ENCODE measurements at places on chromosomes 2 and 18.

DNA sequence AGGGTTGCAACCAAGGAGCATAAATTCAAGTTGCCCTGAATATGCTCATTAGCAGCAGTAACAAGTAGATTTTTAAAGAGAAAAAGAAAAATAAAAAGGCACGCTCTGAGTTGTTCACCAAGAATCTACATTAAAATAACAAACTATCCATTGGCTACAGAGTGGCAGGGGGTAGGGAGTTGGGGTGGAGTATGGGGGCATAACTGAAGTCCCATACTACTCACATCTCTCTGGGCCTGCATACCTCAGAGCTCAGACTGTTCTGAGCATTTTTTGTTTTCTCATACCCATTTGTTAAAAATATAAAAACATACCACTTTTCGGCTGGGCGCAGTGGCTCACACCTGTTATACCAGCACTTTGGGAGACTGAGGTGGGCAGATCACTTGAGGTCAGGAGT lies 31.4 kb downstream of the ORC4 start:
- no peak for DNase-seq

- no peak for DNase-seq
These were observed 1.3 kb downstream of the AMMECR1L start for GRCh38 chr2:127884436-127884835.

GRCh38 chr18:30775629-30776028 lies 266.9 kb downstream of the DSC3 start:
- DNase-seq = no peak

DNA sequence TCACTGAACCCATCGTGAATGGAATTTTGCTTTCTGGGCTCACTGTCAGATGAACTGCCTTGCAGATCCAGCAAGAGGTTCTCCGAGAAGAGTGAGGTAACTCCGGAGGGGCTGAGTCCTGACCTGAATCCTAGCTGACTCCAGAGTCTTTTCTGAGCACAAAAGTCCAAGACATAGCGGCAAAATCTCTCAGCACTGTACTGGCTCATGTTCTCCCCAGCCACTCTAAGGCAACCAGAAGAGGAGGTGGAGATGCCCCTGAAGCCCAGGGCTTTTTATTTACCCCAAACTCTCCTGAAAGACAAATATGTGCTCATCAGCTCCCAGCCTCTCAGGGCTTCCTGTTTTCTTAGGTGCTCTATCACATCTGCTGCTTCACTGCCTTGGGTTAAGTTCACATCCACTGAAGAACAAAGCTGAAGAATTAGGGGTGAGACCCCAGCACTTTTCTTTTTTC lies 221.8 kb downstream of the MREG start:
- no peak for DNase-seq

DNA sequence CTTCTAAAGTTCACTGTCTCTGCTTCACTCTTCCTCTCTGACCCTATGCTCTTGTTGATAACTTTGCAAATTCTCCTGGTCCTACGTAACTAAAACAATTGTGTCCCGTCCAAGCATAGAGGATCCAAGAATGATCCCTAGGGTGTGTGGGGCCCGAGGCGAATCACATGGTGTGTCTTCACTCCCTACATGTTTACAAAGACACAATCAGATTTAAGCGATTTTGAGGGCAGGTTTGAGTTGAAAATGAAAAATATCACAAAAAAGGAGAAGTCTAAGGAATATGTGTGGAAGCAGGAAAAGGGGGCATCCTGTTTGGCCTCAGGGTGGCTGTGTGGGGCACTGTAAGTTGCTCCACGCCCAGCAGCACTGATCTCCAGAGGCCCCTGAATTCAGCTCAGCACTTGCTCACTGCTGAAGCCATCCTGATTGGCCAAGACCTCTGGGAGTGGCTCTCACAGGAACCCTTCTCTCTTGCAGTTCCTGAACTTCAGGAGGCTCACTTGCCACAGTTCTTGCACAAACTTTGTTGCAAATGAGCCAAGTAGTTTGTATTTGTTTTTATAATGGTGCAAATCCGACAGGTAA lies 363.6 kb downstream of the ZNF521 start:
- DNase-seq = no peak

GRCh38 chr2:190847504-190848081 lies 33.0 kb upstream of the GLS start:
- DNase-seq = no peak

DNA sequence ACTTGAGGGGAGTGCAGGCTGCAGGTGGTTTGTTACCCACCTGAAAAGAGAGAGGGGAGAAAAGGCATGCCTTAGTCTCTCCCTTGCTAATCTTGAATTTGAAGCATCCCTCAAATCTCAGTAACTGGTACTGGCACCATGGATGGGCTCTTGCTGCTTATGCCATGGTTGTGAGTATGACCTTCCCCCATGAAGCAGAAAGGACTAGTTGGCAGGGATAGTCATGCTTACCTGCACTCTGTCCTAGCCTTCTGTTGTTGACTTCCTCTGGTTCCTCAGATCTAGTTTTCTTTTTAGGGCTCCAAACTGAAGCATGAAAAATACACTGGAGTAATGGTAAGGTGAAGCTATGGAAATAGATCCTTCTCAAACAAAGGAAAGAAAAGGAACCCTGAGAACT lies 191.2 kb downstream of the SPAG16 start:
- DNase-seq = no peak

DNA sequence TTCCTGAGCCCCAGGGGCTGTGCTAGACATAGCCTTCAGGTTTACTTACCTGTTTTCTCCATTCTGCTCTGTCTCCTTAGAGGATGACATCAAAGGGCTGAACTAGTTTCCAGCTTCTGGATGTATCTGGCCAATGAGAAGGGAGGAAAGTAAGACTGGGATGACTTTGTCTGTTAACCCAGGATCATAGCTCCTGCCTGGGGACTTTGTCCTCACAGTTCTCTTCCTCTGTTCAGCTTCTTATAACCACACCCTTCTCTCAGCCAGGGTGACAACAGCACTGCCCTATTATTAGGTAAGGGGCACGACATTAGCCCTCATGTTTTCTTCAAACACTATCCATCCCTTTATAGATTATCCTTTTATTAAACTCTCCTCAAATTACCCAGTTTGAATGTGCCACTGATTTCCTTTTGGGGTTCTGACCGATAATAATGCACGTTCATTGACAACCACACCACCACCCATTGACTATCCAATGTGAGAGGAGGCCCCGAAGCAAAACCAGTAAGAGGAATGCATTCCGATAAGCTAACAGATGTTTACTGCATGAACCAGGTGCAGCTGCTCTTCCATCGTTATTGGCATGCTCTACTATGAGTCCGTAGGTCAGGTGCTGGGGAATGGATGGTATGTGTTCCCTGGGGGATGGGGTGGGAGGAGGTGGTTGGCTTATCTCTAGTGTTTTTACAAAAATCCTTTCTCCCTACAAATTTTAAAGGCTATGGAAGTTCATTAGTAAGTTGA lies 23.5 kb downstream of the TSN start:
- no peak for DNase-seq

- DNase-seq = no peak
These were observed 27.0 kb downstream of the ACOXL start for GRCh38 chr2:110759411-110759810.

DNA sequence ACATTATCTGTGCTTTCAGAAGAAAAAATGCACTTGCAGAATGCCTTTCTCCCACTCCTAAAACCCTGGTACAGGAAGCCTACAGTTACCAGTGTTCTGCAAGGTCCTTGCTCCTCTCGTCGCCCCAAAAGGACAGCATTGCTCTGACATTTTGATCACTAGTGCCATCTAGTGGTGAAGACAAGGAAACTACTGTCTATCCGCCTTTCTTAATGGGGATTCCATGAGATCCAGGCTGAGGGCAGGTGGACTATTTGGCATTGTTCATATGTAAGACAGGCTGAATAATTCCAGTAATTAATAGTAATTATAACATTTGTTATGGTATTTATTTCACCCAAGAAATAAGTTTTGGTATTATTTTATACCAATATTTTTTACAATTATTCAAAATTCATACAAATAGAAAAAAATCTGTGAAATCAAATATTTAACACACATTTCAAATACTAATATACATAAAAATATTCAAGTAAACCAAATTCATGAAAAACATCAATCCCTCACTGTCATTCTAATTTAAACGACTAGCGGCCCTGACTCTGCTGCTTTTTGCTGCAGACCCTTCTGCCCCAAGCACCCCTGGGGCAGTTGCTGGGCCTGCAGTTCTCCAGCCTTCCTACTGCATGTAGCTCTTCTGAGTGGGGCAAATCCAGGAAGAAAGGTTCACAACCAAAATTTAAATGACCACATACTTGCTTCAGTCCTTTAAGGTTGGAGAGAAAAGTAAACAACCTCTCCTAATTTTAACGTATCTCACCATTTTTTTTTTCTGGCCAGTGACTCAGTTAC lies 19.0 kb downstream of the TPGS2 start:
- no peak for DNase-seq

DNA sequence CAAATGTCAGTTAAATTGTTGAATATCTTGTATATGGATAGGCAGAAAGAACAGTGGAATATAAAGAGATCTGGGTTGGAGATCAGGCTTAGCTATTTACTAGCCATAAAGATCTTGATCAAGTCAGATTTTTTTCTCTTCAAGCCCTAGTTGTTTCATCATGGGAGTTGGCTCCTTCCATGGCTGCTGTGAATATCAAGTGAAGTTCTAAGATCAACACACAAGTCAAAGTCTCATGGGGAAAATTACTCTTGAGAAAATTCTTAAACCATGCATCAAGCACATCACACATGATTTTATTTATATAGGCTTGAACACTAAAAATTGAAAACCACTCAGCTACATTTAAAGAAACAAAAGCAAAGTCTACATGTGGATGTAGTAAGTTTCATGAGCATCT lies 79.8 kb downstream of the C1D start:
- DNase-seq = no peak

GRCh38 chr2:81672516-81672915 lies 1368.0 kb upstream of the LRRTM1 start:
- no peak for DNase-seq

- DNase-seq = no peak
These were observed 10.9 kb downstream of the MAT2A start for GRCh38 chr2:85549826-85550225.

DNA sequence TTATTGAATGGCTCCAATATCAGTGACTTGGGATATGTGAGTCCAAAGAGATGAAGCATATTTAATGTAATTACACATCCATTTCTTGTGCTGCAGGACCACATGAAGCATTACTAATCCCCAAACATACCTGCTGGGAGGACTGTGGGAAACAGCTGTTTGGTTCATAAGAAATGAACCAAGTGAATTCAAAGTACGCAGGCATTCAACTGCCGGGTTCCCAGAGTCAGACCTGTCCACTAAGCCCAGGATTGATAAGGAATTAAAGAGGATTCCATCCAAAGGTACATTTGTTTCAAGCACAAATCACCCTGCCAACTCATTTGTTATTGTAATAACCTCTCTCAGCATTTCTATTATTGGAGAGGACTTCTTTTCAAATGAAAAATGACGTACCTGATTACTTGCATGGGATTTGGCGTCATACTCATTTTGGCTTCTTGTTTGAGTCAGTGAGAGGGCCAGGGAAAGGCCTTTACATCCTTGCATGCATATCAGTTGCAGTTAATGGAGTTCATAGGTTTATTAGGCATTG lies 230.7 kb downstream of the TXNL1 start:
- DNase-seq = no peak

DNA sequence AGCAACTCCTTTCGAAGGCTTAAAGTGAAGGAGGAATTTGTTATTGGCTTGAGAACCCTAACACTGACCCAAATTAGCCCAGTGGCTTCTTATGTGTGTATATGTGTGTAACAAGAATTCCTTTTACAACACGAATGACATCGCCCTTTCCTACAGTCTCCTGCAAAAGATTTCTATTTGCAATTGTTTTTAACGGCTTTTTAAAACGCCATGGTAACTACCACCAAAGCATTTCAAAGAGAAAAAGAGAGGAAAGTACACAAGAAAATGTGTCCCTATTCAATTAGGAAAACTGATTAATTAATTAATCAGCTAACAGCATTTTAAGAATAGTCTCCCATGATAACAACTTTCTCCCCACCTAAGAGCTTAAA lies 58.1 kb downstream of the PAX3 start:
- DNase-seq = no peak

DNA sequence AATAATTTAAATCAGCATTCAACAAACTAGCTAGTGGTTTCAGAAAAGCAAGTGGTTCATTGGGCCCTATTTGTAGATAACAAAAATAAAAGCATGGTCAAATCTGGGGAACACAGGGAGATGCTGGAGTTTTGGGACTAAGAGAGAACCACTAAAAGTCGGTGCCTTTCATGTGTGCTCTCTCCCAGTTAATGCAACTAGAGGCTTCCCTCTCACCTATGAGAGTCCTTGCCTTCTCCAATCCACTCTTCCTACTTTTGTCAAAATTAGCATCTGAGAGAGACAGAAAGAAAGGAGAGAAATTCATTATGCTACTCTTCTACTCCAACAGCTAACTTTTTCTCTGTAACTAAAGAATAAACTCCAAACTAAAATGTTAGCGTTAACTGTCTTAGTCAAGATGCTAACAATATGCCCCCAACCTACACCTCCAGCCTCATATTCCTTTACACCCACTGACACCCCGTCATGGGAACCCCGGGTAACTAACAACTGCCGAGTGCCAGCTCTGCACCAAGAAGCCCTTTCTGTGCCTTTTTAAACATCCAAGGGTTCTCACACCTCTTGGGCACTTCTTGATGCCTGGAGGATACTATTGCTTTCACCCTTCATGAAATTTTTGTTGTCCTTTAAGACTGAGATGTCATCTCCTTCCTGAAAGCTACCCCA lies 133.4 kb downstream of the RBMS1 start:
- DNase-seq = no peak

DNA sequence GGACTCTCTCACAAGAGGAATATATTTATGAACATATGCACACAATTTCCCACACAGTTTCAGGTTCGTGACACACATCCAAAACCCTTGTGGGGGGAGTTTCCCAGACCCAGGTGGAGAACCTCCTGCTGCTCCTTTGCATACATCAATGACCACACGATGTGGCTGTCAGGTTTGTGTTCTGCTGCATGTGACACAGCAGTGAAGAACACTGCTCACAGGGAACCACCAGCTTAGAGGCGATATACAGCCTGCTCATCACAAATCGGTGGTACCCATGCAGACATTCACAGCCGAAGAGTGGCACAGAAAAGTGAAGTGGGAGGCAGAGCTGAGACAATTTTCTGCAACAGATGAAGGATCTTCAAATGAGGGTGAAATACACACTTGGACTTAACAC lies 175.6 kb upstream of the ZFP36L2 start:
- DNase-seq = no peak

DNA sequence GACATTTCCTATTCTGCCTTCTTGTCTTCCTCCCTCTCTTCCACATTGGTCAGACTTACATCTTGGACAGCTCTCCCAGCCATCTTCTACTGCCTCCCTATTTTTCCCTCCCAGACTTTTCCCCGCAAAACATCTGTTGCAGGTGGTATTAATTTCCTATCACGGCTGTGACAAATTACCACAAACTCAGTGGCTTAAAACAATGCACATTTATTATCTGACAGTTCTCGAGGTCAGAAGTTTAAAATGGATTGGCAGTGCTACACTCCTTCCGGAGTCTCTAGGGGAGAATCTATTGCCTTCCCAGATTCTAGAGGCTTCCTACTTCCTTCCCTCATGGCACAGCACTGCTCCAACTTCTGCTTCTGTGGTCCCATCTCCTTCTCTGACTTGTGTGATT lies 33.3 kb downstream of the STRADB start:
- no peak for DNase-seq
